Aorta (tissue), 5 donors: ENCODE measurements at places on chromosomes 7 and 10. TPM values are rescaled to one million over a fixed set of nuclear protein-coding genes. Genes with fewer than 3 reads are reported as not detected.

- no peak overlapping the region for H3K4me3 ChIP-seq
- no peaks in the 10 kb centered on the region for H3K27me3 ChIP-seq
- no peaks in the 10 kb centered on the region for H3K36me3 ChIP-seq
- DNase-seq: no peak
- no peak overlapping the region for H3K27ac ChIP-seq
- no peaks in the 10 kb centered on the region for H3K4me1 ChIP-seq
These were observed 134.7 kb downstream of the NRP1 start for GRCh38 chr10:33199731-33200232.

Gene ADAMTS14
- 0.62 TPM for total RNA-seq

- H3K27ac ChIP-seq: no peak overlapping the region
- no peaks in the 10 kb centered on the region for H3K36me3 ChIP-seq
- H3K27me3 ChIP-seq: no peaks in the 10 kb centered on the region
- H3K4me3 ChIP-seq: no peak overlapping the region
These were observed 374.0 kb downstream of the TNS3 start for GRCh38 chr7:47207956-47208355.

GRCh38 chr7:115210552-115210951 lies 288.7 kb downstream of the MDFIC start:
- no peak for DNase-seq
- H3K27me3 ChIP-seq: no peaks in the 10 kb centered on the region
- H3K4me1 ChIP-seq: no peaks in the 10 kb centered on the region
- H3K27ac ChIP-seq: no peak overlapping the region
- H3K36me3 ChIP-seq: no peaks in the 10 kb centered on the region

Gene ADAM22
- total RNA-seq: 6.0 TPM

DNA sequence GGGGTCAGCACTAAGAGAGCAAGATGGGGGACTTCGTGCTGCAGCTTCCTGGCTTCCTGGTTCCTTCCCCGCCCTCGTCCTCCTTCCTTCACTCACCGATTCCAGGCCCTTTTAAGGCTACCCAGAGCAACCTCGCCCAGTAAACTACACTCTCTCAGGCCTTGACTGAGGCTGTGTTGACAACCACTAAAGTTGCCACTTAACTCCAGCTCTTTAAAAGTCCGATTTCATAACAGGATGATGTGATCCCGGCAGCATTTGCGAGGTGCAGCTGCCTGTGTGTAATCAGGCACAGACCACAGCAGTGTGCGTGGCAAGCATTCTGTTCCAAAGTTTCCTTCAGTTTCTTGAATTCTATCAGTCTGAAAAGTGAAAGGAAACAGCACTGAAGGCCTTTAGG lies 110.6 kb downstream of the RAB11FIP2 start:
- no peak for DNase-seq
- no peaks in the 10 kb centered on the region for H3K27me3 ChIP-seq
- no peaks in the 10 kb centered on the region for H3K36me3 ChIP-seq
- H3K4me3 ChIP-seq: no peak overlapping the region

Gene OR2A42
- total RNA-seq: 1.3 TPM

Gene KDM7A
- 24.9 TPM for total RNA-seq

Gene DTX2
- 40.9 TPM for total RNA-seq

GRCh38 chr7:114663502-114663901 lies 248.9 kb downstream of the FOXP2 start:
- no peak overlapping the region for H3K27ac ChIP-seq
- no peak overlapping the region for H3K4me3 ChIP-seq
- no peaks in the 10 kb centered on the region for H3K36me3 ChIP-seq
- H3K27me3 ChIP-seq: no peaks in the 10 kb centered on the region
- no peaks in the 10 kb centered on the region for H3K4me1 ChIP-seq

- DNase-seq: no peak
- no peak overlapping the region for H3K4me3 ChIP-seq
- H3K27me3 ChIP-seq: no peaks in the 10 kb centered on the region
- H3K4me1 ChIP-seq: no peaks in the 10 kb centered on the region
- no peaks in the 10 kb centered on the region for H3K36me3 ChIP-seq
- no peak overlapping the region for H3K27ac ChIP-seq
These were observed 138.9 kb downstream of the SH3PXD2A start for GRCh38 chr10:103716206-103717160.

Gene ZNF425
- 1.0 TPM for total RNA-seq

- no peak for DNase-seq
- H3K36me3 ChIP-seq: no peaks in the 10 kb centered on the region
- H3K4me1 ChIP-seq: no peaks in the 10 kb centered on the region
- H3K4me3 ChIP-seq: no peak overlapping the region
These were observed 1253.5 kb downstream of the TYW1 start for GRCh38 chr7:68250143-68250542.

GRCh38 chr7:16881844-16882243 lies at the start of gene AGR3:
Gene AGR3, minus strand, starts transcription at chr7:16881983. Its CDS starts 3,365 bp downstream, at chr7:16878618.
- DNase-seq: no peak
- H3K4me1 ChIP-seq: no peaks in the 10 kb centered on the region
- no peaks in the 10 kb centered on the region for H3K36me3 ChIP-seq
- H3K4me3 ChIP-seq: no peak within 1 kb of the TSS
- H3K27ac ChIP-seq: no peak within 1 kb of the TSS
- H3K27me3 ChIP-seq: no peaks in the 10 kb centered on the region

DNA sequence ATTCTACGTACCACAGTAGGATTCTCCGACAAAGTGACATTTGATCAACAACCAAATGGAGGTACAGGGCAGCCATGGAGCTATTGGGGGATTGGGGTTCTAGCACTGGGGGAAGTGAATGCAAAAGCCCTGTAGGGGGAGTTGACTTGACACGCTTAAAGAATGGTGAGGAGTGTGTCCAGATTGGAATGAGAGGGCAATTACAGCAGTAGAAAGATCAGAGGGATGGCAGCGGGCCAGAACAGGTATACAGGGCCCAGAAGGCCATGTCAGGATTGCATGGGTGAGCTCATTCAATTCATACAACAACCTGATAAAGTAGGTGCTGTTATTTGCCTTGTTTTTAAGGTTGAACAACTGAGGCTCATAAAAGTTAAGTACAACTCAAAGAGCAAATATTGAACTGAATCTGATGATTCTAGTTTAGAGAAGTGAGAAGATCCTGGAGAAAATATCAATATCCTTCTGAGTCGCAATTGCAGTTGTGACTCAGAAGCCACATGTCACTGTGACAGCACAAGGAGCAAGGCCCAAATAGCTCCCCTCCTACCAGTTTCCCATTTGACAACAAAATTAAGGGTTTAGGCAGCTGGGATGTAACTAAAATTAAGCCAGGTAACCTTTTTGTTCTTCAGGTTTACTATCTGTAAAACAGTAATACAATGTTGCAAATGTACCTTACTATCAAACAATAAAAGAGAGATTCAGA lies 28.0 kb upstream of the CTTNBP2 start:
- H3K36me3 ChIP-seq: no peaks in the 10 kb centered on the region
- H3K27ac ChIP-seq: no peak overlapping the region
- no peaks in the 10 kb centered on the region for H3K27me3 ChIP-seq
- DNase-seq: no peak
- no peaks in the 10 kb centered on the region for H3K4me1 ChIP-seq

Gene HYAL4
- total RNA-seq: not detected

Gene CPA2
- 1.0 TPM for total RNA-seq

GRCh38 chr10:30882281-30882680 lies 149.4 kb downstream of the ZNF438 start:
- H3K4me3 ChIP-seq: no peak overlapping the region
- H3K27ac ChIP-seq: no peak overlapping the region
- H3K27me3 ChIP-seq: no peaks in the 10 kb centered on the region
- no peaks in the 10 kb centered on the region for H3K36me3 ChIP-seq
- DNase-seq: no peak
- no peaks in the 10 kb centered on the region for H3K4me1 ChIP-seq

DNA sequence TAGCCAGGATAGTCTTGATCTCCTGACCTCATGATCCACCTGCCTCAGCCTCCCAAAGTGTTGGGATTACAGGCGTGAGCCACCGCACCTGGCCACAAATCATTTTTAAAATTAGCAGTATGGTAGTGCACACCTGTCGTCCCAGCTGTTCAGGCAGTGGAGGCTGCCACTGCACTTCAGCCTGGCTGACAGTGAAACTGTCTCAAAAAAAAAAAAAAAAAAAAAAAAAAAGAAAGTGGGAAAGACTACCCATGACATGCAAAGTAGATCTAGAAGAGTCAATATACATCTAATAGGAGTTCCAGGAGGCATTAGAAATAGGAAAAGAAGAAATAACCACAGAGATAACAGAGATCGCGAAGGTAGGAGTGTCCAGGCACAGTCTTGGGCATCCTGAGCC lies 3.2 kb downstream of the CSGALNACT2 start:
- no peaks in the 10 kb centered on the region for H3K27me3 ChIP-seq
- H3K4me3 ChIP-seq: no peak overlapping the region
- H3K27ac ChIP-seq: no peak overlapping the region
- DNase-seq: no peak

DNA sequence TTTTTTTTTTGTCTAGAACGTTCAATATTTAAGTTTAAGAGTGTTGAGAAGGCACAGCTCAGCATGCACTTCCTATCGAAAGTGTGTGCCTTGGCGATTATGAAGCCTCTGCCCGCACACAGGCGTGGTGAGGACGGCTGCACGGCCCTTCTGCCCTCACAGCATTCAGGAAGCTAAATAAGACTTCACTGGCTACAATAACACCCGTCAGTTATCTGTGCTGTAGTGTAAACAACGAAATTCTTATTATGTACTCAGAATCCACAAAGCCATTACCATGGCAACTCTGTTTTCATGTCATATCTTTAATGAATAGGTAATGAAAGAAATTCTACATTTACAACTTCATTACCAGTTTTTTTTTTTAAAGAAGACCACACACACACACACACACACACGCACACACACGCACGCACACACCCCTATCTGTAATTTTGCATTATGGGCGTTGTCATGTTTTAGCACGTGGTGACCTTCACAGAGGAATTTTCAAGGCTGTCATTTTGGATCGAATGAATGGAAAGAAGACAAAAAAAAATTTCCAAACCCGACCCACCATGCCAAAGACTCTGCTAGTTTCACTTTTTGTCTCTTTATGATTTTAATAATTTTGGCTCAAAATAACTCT lies 254.8 kb upstream of the CTBP2 start:
- no peaks in the 10 kb centered on the region for H3K36me3 ChIP-seq
- DNase-seq: no peak
- no peak overlapping the region for H3K4me3 ChIP-seq

Gene HIF1AN
- 42.7 TPM for total RNA-seq
